ENCODE measurements at places on chromosomes 16 and 17.
A peak's percentile ranks its signal among the peaks of the same experiment; 100 is the strongest.

GRCh38 chr17:9115214-9116191 lies 94.2 kb downstream of the NTN1 start:
- no peak for DNase-seq

- DNase-seq = peak; percentile 28
These were observed at the start of gene GSE1 for GRCh38 chr16:85612801-85613603. GSE1 (plus strand) TSS chr16:85613322; CDS start chr16:85613392, 70 bp downstream.

DNA sequence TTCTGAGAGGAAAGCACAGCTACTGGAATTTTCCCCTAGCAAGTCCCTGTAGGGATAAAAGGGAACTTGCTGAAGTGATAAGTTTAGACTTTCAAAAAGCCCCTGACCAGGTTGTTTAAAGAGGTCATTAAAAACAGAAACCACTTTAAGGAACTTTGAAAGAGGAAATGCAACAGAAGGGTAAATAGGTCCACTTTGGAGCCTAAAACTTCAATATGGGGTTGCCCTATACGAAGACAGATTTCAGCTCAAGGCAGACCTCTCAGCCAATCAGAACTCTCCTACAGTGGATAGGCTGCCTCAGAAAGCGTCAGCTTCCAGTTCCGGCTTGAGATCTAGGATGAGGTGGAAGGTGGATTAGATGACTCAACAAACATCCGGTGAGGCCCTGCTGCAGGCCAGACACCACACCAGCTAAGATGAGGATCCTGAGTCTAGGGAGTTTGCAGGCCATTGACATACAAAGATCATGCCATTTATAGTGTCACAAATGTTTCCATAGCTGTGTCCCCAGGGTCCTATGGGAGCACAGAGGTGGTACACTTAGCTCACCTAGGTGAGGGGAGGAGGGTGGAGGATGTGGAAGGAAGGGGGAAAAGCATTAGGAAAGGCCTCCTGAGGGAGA lies 7.9 kb upstream of the MFSD6L start:
- no peak for DNase-seq

GRCh38 chr17:73533781-73534180 lies 110.5 kb downstream of the SDK2 start:
- no peak for DNase-seq

DNA sequence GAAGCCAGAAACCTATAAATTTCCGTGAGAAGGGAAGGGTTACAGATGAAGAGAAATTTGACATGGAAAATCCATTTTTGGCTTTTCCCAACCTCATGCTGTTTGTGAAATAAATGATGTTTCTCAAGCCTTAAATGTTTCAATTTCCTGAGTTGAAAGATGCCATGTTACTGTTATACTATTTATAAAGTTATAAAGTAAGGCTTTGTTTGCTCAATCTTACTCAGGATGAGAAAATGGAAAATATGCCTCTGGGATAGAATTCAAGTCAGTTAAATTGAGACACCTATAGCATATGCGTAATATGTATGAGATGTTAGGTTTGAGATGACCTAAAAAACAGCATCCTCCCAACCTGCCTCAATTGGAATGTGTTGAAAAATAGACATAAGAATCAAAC lies 19.9 kb upstream of the FAM20A start:
- DNase-seq = no peak

GRCh38 chr16:56479469-56479868 lies 28.1 kb downstream of the OGFOD1 start:
- DNase-seq = no peak
